HCT116 (cell line): ENCODE measurements at places on chromosomes 12 and 14. TPM values are rescaled to one million over a fixed set of nuclear protein-coding genes. Genes with fewer than 3 reads are reported as not detected.

Gene NANOG
- total RNA-seq, result 0.22 TPM

Gene CCDC175
- not detected for total RNA-seq

DNA sequence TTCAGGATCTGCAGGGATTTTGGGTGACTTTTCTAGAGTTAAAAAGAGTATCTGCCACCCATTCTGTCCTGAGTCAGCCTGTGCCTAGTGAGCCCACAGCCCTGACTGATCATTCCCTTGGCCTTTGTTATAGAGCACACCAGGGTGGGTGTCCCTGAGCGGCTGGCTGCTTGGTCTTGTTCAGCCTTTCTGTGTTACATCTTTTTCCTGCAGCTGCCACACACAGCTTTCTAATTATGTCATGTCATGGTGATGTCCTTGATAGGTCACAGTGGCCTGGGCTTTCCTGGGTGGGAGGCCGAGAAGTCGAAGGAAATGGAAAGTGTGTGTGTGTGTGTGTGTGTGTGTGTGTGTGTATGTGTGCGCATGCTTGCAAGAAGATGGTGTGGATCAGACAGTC, 293.2 kb upstream of the CRY1 start:
- DNase-seq, result no peak

DNA sequence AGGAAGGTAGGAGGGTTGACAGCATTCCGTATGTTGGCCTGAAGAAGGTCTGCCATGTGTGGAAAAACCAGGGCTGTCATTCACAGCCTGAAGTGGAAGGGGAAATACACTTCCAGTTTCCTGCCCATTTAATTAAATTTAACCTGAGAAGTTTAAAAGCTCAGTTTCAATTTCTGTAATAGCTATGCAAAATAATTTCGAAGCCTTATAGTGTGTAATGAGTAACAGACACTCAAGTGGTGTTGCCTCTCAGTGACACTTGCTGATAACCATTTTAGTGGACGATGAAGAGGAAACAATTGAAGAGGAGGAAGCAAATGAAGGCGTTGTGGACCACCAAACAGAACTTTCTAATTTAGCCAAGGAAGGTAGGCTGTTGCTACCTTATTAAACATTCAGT, 44.8 kb downstream of the EP400 start:
- DNase-seq, result no peak

DNA sequence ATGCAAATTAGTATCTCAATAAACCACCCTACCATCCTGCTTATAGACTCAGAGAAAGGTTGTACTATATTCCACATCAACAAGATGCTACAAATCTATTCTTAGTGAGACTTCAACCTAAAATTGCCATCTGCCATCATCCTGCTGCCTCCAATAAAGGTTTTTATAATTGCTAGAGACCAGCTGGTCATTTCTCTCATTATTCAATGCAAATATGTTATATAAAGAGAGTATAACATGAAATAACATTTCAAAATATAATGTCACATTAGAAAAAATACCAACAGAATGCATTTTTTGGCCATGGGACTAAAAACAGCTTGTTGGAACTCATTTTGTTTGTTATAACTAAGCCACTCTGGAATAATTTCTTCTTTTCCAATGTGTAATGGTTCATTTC, 247.3 kb downstream of the LRIG3 start:
- DNase-seq, result no peak
